ENCODE measurements at places on chromosomes 16 and 17.

DNA sequence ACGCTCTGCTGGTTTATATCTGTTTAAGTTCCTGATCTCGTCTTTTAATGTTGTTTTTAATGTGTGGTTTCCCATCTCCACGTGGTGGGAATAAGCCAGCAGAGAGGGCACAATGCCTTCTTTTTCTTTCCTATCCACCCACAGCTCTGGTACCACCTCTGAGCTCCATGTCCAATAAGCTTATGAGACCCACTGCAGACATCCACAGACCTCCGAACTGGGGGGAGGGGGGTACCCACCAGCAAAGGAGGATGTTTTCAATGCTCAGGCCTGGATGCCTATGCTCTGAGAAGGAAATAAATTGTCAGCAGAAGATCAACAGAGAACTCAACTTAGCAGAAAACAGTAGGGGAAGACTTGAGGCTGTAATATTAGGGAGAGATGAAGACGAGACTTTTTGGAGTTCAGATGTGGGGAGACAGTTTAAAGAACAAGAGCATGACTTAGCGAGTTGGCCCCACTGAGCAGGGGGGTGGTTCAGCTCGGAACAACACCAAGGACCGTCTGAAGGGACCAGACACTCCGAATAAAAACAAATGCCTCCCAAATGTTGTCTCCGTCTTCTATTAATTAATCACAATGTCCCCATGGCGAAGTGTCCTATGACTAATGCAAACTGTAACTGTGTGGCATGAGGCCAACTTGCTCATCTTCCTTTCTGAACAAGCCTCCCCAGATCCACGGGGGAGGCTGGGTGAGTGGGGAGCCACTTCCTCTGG, 62.7 kb downstream of the GAS7 start:
- no peak for DNase-seq

DNA sequence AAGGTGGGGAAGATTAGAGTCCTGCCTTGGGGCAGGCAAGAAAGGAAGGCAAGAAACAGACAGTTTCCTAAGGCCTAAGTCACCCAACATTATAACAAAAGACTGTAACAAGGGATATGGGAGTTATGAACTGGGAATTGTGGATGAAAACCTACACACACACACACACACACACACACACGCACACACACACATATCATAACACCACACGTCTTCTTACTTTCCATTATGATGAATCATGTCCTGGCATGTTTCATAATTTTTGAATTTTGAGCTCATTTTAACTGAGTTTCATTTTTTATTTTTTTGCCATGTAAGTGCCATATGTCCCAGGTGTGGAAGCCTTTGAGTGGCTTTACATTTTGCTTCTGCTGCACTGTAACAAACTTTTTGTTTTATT, 29.9 kb downstream of the HS3ST2 start:
- no peak for DNase-seq

GRCh38 chr16:87840271-87840978, 28.9 kb downstream of the SLC7A5 start:
- DNase-seq: no peak

GRCh38 chr17:57099165-57099564, 14.1 kb downstream of the AKAP1 start:
- no peak for DNase-seq

GRCh38 chr17:11901931-11902330, 95.3 kb downstream of the ZNF18 start:
- no peak for DNase-seq

DNA sequence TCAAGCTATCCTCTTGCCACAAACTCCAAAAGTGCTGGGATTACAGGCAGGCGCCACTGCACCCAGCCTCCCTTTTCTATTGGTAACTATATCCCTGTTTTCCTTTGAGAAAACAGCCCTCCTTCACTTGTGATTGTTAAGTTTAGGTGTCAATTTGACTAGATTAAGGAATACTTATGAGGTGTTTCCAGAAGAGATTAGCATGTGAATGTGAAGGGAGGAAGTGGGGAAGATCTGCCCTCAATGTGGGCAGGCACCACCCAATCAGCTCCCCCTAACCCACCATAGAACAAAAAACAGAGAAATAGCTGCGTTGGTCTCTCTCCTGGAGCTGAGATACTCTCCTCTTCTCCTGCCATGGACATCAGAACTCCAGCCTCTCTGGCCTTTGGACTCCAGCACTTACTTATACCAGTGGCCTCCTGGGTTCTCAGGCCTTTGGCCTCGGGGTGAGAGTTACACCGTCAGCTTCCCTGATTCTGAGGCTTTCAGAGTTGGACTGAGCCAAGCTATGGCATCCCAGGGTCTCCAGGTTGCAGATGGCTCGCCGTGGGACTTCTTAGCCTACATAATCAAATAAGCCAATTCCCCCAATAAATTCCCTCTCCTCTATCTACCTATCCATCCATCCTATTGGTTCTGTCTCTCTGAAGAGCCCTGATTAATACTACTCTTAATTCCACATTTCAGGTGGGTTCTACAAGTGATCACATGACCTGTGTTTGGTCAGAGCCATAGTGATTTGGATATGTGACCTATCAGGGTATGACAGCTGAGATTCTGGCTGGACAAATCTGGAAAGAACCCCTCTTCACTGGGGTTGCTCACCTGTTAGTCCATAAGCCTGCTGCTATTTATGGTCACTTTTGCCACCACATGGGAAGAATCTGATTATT, 12.0 kb upstream of the STAT3 start:
- no peak for DNase-seq

- DNase-seq: no peak
These were observed 6.1 kb downstream of the SGSM2 start for GRCh38 chr17:2343421-2343820.

GRCh38 chr16:71303938-71304337, 14.7 kb upstream of the CMTR2 start:
- DNase-seq: peak; percentile 20

DNA sequence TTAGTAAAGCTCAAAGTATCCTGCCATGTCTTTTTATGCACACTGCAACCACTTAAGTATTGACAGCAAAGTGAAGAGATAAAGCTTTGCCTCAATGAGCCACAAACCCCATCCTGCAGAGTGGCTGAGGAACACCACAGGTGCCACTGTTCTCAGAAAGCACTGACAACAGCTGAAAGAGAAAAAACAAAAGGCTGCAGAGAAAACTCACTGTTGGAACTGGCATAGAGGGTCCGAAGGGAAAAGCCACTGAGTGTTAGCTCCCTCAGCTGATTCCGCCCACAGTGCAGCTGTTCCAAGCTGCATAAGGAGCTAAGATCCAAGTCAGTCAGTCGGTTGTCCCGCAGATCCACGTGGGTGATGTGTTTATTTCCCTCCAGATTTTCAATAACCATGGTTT, 48.3 kb downstream of the PHLPP2 start:
- DNase-seq: no peak

DNA sequence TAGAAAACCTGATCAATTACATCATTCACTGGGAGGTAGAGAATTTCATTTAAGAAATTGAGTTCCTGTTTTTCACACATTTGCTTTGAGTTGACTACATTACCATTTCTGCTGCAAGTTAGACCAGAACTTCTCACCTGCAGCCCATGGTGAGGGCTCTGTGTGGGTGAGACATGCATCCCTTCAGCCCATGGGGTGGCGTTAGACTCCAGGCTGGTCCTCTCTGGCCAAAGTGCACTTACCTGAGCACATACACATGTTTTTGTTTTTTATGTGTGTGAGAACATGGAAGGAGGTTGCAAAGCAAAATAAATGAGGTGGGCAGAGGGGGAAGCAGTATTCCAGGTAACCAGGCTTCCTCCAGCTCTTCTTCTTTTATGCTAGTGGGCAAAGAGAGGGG, 470.2 kb downstream of the PMP22 start:
- DNase-seq: no peak

- DNase-seq: no peak
These were observed 19.2 kb downstream of the RABEP2 start for GRCh38 chr16:28905800-28906372.

GRCh38 chr17:67800495-67800928, 24.8 kb upstream of the BPTF start:
- DNase-seq: no peak

- DNase-seq: no peak
These were observed 398 bp downstream of the LGALS9 start for GRCh38 chr17:27631411-27631760.

- DNase-seq: no peak
These were observed 904 bp downstream of the MAP2K3 start for GRCh38 chr17:21285164-21286065.

- peak; percentile 69 for DNase-seq
These were observed 4.5 kb downstream of the PMP22 start for GRCh38 chr17:15260376-15261257.

GRCh38 chr17:4019275-4019674, 55.0 kb upstream of the ATP2A3 start:
- DNase-seq: no peak

- DNase-seq: no peak
These were observed 40.6 kb downstream of the GDE1 start for GRCh38 chr16:19481296-19481695.
